ENCODE measurements at places on chromosomes 2 and 18.

DNA sequence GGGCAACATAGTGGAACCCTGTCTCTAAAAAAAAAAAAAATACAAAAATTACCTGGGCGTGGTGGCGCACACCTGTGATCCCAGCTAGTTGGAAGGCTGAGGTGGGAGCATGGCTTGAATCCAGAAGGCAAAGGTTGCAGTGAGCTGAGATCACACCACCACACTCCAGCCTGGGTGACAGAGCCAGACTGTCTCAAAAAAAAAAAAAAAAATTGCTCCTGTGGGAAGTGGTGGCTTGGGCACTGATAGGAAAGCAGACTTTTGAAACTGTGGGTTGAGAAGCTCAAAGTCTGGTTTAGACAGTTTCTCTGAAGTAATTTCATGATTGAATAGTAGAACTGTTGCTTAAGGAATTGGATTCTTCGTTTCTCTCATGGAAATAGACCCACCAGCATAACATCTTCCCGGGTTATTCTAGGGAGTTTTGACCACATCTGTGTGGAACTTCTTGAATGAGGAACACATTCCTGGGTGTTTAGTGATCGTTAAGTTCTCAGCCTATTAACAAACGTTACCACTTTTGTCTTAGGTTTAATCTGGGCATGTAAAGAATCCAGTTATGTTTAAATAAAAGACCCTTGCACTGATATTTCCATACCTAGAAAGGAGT, 33.5 kb downstream of the GRHL1 start:
- DNase-seq: peak; percentile 73

DNA sequence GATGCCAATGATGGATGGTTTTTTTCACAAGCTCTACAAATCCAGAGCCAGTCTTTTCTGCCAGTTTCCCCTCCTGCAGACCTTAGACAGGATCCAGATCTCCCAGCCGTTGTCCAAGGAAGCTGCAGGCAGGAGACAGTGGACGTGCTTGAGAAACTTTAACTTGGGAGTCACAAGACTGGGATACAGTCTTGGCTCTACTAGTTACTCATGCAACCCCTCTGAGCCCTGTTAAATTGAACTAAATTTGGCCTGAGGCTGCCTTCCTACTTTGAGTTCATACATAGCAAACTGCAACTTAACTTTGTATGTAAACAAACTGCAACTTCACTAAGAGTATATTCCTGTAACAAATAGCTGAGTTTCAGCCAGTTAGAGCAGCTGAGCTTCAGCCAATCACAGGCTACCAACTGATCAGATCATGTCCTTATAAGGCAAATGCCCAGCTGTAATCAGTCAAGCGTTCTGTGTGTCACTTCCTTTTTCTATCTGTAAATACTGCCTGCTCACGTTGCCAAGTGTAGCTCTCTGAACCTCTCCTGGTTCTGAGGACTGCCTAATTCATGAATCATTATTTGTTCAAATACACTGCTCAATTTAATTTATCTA, 140.9 kb downstream of the CAPN13 start:
- DNase-seq: peak; percentile 62

DNA sequence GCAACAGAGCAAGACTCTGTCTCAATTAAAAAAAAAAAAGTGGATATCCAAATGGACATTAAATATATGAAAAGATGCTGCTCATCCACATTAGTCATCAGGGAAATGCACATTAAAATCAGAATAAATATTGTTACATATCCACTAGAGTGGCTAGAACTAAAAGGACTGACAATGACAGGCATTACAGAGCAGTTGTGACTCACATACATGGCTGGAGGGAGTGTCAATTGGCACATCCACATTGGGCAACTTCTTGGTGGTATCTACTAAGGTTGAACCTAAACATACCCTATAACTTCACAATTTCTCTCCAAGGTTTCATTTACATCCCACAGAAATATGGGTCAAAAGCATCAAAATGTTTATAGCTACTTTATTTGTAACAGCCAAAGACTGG, 14.0 kb upstream of the DNER start:
- DNase-seq: no peak

DNA sequence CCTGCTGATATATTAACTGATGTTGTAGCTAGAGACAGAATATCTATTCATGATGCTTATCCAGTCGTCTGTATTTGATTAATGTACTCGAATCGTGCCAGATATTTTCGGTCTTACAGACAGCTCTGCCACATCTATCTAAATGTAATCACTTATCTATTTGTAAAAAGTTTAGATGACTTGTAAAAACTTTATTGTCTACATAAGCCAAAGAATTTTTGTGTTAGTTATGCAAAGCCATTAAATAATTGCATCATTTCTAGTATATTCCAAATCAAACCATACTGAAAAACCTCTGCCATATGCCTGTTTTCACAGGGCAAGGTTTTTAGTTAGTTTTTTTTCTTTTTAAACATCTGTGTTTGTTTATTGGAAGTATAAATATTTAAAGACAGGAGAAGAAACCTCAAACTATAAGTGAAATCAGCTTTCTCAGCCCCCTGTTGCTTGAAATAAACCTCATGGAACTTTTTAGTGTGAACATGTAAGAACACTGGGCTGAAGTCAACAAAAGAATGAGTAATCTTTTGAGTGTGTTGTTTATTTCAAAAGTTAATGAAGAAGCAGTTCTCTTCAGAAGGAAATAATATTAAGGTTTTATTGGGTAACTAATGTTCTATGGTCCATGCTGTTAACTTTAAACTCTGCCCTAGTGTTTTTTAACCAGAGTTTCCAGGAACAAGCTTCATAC, 657.6 kb upstream of the SYT4 start:
- DNase-seq: no peak

GRCh38 chr18:76460482-76460881, 34.6 kb downstream of the ZNF516 start:
- no peak for DNase-seq

DNA sequence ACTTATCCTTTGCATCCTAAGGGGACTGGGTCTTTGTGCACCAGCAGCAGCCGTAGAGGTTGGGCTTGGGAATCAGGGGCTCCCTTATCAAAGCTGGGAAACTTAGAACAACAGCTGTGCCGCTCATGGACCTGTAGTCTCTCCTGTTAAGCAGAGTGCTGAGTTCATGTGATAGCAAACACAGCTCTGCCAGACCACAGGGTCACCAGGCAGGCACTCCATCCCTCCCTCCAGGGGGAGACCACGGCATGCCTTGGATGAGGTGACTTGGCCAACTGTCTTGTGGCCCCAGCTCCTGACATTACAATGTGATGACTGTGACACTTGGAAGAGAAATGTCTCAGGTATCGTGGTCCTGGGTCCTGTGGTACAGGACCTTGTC, 60.0 kb downstream of the DGKD start:
- DNase-seq: peak; percentile 20

DNA sequence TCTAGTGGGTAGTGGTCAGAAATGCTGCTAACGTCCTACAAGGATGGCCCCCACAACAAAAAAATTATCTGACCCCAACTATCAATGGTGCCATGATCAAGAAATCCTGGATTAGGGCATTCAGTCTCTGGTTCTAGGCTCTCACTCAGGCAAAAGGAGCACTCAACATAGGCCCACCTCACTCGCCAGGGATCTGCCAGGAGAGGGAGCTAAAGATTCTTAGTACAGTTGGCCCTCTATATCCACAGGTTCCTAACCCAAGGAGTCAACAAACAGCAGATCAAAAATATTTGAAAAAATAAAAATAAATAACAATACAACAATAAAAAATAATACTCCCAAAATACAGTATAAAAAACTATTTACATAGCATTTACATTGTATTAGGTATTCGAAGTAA, 10.0 kb downstream of the SLC4A5 start:
- DNase-seq: peak; percentile 55

DNA sequence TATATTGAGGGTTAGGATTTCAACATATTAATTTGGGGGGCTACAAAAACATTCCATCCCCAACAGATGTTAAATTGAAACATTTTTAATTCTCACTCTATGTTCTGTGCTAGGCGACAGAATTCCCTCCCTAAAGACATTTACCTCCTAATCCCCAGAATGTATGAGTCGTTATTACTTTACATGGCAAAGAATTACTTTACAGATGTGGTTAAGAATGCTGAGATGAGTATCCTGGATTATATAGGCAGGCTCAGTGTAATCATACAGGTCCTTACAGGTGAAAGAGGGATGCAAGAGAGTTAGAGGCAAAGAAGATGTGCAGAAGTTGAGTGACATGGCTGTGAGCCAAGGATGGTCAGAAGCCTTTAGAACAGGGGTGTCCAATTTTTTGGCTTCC, 974.1 kb upstream of the ACVR2A start:
- no peak for DNase-seq

DNA sequence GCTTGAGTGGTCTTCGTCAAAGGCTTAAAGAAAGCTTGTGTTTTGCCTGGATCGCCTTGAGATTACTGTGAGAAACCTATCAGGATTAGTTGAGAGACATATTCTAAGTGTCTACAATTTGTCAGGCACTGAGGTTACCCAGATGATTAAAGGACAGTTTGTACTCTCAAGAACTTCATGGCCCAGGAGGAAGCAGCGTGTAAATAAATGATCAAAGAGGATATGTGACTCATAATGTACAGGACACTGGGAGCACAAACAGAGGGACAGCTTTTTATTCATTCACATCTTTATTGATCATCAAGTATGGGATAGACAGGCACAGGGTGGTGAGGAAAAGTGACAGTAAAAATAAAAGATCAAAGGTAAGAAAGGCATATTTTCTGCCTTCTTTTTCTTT, 152.6 kb upstream of the FSHR start:
- no peak for DNase-seq

DNA sequence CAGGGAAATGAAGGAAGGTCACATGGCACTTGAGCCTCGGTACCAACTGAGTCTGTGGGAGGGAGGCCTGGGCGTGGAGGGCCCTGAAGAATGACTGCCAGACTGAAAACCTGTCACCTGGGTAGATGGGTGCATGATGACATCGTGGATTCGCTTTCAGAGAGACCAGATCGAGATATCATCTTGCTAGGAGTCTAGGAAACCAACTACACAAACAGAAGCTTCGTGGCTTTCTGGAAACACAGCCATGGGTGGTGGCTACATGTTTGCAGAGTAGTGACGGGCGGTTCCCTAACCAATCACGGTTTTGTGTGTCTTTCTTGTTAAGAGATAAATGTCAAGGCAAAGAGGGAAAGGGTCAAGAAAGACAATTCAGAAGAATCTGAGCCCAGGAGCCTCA, 155.0 kb downstream of the EIPR1 start:
- DNase-seq: no peak

DNA sequence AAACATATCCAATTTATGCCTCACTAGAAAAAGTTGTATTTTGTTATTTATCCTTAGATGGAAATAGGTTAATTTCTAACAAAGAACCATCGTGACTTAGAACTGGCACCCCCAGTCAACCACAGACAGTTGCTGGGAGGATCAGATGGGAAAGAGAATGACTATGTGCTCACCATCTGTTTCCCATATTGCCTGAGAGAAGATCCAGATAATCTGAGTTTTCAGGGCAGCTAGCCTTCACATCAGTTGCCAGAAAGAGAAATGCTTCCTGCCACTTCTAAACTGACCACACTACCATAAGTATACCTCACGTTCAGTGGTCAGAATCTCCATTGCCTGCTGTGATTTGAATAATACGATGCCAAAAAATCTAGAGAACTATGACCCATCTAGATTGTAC, 28.4 kb upstream of the NEB start:
- peak; percentile 66 for DNase-seq

DNA sequence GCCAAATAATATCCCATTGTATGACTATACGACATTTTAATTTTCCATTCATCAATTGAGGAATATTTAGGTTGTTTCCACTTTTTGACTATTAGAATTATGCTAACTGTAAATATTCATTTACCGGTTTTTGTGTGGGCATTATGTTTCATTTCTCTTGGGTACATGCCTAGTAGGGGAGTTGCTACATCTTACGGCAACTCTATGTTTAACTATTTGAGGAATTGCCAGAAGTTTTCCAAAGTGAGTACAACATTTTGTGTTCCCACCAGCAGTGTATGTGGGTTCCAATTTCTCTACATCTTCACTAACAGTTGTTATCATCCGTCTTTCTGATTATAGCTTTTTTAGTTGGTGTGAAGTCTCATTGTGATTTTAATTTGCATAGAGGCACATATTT, 1.6 kb upstream of the KDSR start:
- no peak for DNase-seq

- peak; percentile 68 for DNase-seq
These were observed 146.1 kb upstream of the SESTD1 start for GRCh38 chr2:179410552-179411356.

DNA sequence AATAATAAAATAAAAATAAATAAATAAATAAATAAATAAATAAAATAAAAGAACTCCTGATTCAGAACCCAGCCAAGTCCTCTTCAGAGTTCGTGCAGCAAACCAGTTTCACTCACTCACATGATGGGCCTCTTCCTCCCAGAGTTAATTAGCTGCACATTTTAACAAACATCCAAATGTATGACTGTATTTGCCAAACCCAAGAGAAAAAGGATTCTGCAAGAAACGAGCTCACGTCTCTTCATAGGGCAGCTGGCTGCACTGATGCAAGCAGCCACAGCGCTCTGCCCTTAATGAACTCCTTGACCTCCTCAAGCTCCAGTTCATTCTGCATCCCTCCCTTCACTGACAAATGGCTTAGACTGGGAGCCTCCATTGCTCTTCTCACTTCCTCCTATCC, 55.1 kb downstream of the MREG start:
- peak; percentile 68 for DNase-seq

- no peak for DNase-seq
These were observed 65.4 kb downstream of the FAM168B start for GRCh38 chr2:131027566-131028528.

DNA sequence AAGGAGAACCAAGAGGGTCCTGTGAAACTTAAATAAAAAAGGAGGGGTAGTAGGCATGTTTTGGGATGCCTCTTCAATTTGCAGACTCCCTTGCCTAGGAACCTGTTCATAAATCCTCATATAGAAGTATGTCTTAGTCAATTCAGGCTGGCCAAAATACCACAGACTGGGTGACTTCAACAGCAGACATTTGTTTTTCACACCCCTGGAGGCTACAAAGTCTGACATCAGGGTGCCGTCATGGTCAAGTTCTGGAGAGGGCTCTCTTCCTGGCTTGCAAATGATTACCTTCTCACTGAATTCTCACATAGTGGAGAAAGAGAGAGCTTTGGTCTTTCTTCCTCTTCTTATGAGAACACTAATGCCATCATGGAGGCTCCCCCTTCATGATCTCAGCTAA, 4.1 kb upstream of the TCF4 start:
- no peak for DNase-seq

DNA sequence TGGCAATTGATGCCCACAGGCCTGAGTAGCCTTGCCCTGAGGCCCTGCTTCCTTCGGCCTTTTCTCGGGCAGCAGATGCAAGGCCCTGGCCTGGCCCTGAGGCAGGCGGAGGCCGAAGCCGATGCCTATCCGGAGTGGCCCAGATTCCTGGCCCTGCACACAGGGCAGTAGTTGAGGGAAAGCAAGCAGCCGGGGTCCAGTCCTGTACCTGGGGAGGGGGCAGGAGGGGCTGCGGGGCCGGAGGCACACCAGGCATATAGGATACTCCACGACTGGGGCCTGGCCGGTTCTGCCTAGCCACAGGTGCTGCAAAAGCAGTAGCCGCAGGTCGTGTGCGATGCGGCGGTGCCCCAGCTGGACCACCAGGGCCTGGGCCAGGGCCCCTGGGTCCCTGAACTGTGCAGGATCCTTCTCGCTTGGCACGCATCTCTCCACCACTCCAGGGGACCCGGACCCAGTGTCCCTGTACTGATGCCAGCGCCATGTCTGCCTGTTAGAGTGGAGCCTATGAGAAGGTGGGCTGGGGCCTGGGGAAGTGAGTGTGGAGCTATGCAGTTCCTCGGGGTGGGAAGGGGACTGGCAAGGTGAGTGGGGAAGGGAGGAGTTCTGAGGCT, 1.8 kb downstream of the PRR30 start:
- DNase-seq: no peak
